Vagina (tissue), 2 donors: ENCODE measurements at places on chromosomes 6 and 20.

- DNase-seq: no peak
These were observed 19.7 kb upstream of the TLDC2 start for GRCh38 chr20:36856195-36856594.

- no peak for DNase-seq
These were observed 185.6 kb downstream of the ATXN1 start for GRCh38 chr6:16575655-16576054.

GRCh38 chr20:20192366-20192765 is 140.0 kb downstream of the CFAP61 start:
- no peak for DNase-seq

DNA sequence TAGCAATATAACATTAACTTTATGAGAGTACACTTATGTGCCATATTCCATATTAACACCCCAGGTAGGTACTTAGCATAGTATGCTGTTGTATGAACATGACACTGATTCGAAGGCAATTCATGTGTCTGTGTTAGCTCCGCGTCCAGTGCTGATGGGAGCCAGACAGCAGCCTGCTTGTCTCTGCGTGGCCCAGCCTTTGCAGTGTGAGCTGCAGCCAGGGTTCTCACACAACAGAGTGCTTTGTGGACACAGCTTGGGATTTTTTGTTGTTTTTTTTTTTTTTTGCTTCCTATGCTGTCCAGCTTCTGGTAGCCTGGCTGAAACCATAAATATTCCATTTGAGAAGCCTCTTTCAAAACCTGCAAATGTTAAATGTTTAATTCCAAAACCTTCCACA is 350.9 kb downstream of the SMOC2 start:
- DNase-seq: no peak

GRCh38 chr20:3706774-3707507 is 5.5 kb downstream of the SIGLEC1 start:
- DNase-seq: no peak

DNA sequence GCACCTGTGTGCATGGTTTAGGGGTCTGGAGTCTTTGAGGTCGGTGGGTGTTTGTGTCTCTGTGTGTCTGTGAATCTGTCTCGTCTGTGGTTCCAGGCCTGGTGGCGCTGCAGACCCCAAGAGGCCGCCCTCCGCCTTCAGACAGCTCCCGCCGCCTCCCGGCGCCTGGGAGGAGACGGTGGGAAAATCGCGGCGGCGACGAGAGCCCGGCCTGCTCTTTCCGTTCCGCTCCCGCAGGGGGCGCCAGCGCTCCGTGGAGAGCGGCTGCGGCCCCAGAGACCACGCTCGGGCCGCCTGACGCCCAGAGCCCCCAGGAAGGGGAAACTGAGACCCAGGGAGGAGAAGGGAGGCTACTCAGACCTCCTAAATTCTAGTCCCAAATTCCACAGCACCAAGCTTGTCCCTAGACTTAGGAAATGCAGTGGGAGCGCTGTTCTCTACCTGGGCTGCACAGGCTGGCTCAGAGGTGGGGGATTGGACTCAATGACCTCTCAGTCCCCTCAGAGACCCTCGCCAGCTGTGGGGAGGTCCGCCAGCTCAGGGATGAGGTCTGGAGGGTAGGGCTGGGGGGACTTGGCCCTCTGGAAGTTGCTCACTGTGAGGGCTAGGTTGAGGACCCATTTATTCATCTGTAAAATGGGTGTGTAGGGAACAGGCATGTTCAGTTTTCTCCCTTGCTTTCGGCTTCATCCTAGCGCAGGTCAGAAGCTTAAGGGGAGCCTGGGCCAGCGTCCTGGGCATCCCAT is 36.9 kb upstream of the BLCAP start:
- peak; percentile 52 for DNase-seq

GRCh38 chr6:134585517-134585873 is 267.6 kb upstream of the SGK1 start:
- no peak for DNase-seq

- DNase-seq: no peak
These were observed 125.0 kb downstream of the ZDHHC14 start for GRCh38 chr6:157505912-157506491.

- DNase-seq: no peak
These were observed 77.1 kb downstream of the JAG1 start for GRCh38 chr20:10596710-10597121.

GRCh38 chr6:28682542-28682941 is 156.9 kb downstream of the GPX5 start:
- DNase-seq: no peak

GRCh38 chr6:120354452-120355098 is 979.7 kb downstream of the TBC1D32 start:
- no peak for DNase-seq

DNA sequence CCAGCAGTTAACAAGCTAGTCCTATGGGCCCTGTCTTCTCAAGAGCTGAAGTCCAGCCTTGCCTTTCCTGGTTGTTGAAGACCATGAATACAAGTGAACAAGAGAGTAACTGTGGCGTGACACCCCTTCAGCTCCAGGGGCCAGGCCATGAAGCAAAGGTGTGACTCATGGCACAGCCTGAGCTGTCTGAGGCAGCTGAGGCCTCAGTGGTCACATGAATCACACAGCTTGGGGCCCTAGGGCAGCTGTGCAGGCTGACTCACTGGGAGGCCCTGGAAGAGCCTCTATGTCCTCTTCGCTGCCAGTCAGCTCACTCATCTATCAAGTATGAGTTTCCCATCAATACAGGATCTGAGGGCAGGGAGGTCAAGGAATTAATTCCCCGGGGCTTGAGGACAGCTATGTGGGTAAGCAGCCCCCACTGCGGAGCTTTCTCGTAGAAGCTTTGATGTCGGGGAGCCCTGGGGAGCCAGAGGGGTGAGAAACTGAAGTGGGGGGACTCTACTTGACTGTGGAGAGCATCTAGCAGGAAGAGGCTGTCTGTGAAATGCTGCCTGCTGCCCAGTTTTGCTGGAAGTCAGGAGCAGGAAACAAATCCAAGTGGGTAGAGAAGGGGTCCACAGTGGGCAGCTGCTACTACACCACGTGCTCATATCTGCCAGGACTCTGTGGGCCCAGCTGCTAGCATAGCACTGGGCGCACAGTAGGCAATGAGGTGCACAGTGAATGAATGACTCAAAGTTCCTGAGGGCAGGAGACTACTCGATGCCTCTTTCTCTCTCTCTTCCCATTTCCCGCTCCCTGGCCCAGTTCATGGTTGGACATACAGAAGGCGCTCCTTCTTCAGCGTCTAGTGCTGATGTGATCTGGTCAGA is 13.7 kb upstream of the FAM83C start:
- DNase-seq: no peak

DNA sequence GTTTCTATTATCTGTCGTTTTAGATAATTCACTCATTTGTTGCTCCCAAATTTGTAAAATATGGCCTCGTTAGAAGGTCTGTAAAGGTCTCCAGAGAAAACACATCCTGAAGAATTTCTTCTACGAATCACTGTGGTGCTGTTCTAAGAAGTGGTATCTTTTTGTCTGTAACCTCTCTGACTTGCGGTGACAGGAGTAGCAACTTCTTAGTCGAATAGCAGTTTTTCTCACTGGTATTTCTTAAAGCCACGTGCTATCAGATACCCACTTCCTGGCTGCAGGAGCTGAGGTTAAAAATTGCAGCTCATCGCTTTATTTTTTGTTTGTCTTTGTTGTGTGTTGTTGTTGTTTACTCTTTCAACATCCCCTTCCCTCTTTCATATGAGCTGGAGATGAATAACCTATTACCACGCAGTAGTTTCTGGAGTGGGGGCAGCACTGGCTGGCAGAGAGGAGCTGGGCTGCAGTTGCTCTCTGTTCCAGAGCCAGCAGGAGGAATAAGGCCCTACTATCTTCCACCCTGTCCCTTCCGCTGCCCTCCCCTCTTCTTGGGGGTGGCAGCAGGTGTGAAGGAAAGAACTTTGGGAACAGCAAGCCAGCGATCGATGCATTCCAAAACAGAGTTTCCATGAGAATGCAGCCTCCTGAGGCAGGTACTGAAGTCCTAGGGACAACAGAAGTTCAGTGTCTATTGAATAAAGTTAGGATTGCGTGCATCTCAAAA is 64.7 kb downstream of the C6orf118 start:
- DNase-seq: no peak

DNA sequence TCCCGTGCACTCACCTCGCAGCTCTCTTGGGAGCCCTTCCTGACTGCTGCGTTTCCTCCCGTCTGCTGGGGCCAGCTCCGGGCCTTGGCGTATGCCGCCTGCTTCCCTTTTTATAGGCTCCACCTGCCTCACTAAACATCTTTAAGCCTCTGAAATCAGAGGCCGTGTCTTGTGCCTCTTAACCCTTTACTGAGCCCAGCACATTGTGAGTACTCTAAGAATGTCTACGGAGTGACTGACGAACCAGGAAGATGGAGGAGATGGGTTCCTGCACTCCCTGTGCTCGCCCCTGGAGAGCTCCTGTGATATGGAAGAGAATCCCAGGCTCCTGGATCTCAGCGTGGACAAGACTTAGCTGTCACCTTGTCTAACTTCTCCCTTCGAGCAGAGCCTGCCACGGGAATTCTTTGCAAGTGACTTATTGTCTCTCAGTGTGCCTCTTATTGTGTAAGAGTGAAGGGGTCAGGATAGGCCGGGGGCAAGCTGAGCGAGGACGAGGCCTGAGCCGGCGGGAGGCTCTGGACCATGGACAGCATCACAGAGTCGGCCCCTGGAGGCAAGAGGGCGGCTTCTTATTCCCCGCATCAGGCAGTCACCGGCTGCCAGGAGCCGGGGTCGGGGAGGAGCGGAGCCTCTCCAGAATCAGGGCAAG is 70.9 kb upstream of the CCDC167 start:
- no peak for DNase-seq

DNA sequence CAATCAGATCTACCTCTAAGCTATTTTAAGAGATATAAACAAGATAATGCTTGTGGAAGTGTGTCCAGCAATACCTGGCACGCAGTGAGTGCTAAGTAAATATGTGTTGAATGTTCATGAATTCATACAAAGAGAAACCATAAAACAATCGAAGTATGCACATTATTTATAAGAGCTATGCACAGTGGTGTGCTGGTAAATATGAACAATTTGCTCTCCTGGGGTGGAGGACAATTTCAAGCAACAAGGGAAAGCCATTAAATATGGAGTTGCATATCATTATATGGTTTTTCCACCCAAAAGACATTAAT is 526.6 kb upstream of the MARCKS start:
- no peak for DNase-seq

DNA sequence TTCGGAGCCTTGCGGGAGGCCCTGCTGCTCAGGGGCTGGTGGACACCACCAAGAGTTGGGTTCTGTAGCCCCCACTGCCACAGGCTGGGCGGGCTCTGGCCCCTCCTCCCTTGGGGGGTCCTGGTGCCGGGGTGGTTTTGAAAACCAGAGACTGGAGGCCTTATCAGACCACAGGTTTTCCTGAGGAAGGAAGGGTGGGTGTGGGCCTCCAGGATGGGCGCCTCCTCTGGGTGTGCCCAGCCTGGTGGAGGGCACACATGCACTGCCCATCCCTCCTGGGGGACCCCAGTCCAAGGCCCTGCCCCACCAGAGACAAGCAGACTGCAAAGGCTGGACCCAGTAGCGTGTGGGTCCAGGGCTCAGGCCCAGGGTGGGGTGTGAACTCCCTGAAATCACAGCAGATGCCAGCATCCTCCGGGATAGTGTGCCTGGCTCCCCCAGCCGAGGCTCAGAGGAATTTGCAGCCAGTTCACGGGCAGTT is 13.5 kb upstream of the ZBTB46 start:
- DNase-seq: no peak

DNA sequence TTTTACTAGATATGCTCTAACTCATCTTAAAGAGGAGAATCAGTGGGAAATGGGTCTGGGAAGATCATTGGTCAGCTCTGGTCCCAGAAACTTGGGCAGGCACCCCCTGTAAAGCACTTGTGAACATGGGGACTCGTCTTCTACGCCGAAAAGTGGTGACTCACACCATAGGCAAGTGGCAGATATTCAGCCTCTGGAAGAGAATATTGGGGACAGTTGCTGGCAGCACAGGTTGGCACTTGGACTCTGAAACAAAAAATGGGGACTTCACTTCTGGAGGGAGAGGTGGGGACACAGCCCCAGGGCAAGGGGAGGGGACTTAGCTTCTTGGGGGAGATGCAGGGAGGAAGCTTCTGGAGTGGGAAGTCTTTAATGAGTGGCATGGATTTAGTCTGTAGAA is 11.9 kb upstream of the ZNF343 start:
- no peak for DNase-seq

DNA sequence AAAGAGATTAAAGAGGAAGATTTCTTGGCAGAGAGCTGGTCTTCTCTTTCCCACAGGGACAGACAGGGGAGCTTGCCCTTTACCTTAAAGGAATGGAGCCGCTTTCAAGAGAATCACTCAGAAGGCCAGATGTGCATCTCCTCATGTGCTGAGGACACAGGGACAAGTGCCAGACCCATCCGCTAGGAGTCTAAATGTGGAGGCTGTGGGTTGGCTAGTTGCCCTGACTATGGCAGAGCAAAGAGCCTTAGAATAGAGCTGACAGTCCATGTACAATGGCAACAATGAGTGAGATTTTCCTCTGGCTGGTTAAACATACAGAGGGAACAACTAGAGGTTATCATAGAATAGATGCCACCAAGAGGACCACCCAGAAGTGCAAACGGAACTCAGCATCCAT is 7.3 kb upstream of the DOK5 start:
- no peak for DNase-seq
